ENCODE measurements at places on chromosomes 6 and 20.

DNA sequence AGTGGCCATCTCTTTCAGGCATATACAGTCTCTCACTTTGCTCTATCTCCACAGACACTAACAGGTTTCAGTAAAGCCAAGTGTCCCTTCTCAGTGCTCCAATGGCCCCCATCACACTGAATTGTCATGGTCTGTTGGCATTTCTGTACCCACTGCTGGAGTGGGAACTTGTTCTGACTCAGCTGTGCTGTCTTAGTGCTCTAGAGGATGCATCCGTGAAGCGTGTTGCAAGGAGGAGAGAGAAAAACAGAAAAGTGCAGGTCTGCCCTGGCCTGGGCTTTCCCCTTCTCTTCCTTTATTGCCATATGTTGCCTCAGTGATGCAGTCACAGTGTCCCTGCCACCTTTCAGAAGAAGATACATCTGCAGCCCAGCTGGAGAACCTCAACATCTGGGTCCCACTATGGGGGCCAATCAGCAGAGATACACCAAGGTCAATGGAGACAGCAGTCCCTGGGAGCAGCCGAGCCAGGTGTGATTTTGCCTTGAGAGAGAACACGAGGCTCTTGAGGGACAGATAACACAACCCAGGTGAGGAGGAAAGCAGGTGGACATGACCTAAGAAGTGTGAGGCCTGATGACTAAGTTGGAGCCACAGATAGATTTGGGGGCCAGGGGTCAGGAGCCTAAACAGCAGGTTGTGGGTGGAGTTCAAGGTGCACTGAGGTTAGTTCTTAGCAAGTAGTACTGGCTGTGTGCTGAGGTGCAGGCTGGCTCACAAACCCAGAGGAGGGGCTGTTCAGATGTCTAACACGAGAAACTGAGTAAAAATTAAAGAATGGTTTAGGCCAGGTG is 5.6 kb upstream of the PLCG1 start:
- no peak for DNase-seq

GRCh38 chr6:6284221-6284966 is 36.1 kb downstream of the F13A1 start:
- DNase-seq = no peak

- no peak for DNase-seq
Observed at GRCh38 chr6:74551896-74552295, 654.0 kb downstream of the COL12A1 start.

- no peak for DNase-seq
Observed at GRCh38 chr6:142088858-142089216, 43.9 kb upstream of the GJE1 start.

- DNase-seq = no peak
Observed at GRCh38 chr20:13337090-13337784, 116.2 kb downstream of the ISM1 start.

- no peak for DNase-seq
Observed at GRCh38 chr6:106114492-106114891, 28.4 kb downstream of the PRDM1 start.

DNA sequence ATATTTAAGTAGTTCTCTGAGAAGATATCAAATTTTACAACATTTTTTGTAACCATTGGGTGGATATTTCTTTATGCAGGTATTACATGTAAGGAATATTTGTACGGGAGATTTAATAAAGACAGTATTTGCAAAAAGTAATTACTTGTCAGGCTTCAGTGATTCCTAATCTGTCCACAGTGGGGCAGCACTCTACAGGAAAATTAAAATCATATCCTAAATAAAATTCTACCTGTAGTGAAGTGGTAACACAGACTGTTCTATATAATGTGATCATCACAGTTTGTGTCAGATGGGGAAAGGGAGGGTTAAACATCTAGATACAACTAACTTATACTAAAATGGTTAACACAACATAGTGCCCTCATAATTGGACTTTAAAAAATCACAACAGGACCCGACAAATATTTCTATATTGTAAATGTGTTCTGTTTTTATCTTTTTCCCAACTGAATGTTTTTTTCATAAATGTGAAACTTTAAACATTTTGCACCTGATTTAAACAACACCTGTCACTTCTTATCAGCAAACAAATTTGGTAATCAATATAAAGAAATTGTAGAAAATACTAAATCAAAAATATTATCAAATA is 145.6 kb upstream of the MANEA start:
- DNase-seq = peak; percentile 39

DNA sequence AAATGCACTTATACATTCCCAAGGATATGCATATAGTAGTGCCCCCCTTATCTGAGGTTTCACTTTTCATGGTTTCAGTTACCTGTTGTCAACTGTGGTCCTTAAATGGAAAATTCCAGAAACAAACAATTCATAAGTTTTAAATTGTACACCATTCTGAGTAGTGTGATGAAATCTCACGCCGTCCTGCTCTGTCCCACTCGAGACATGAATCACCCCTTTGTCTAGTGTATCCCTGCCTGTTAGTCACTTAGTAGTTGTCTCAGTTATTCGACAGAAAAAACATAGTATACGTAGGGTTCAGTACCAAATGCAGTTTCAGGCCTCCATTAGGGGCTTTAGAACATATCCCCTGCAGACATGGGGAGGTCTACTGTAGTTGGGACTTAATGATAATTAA is 57.0 kb downstream of the MAP1LC3A start:
- no peak for DNase-seq

DNA sequence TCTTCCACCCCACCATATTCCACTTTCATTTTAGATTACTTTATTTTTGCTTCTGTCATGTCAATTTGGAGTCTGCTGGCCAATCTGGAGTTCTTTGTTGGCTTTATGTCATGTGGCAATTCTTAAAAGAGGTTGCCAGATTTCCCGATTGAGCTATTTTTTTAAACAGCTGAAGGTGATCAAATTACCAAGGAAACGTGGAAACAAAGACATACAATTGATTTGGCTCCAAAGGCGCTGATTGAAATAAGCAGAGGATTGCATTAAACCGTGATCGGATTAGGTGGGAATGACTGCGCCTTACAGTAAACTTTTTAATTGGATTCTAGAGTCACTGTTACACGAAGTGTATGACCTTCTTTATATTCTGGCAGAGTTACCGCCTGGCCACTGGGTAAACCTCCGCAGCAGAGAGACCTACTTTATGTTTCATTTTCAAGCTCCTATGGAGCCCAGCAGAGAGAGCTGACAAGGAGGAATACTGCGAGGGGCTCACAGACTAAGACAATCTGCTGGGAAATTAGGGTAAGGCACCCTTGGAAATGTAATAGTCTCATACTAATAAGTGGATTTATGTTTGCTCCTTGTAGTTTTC is 37.9 kb downstream of the SIM1 start:
- DNase-seq = no peak

DNA sequence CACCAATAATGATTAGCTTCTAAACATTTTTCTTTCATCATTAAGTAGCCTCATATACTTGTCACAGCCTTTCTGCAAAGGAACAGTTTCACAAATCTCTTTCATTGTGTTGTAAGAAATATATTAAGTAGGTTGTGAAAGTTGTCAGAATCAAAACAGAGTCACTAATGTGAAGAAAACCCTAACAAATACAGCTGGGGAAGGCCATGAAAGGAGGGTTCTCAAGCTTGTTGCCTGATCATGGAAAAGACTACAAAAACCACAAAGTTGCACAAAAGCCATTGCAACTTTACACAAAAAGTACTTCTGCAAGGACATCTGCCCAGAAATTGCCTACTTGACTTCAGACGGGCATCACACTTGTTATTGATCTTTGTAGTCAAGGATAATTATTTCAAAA is 216.1 kb downstream of the ALDH8A1 start:
- no peak for DNase-seq

GRCh38 chr6:24157886-24158285 is 31.9 kb downstream of the NRSN1 start:
- no peak for DNase-seq

- no peak for DNase-seq
Observed at GRCh38 chr6:131669891-131670290, 31.3 kb downstream of the OR2A4 start.

DNA sequence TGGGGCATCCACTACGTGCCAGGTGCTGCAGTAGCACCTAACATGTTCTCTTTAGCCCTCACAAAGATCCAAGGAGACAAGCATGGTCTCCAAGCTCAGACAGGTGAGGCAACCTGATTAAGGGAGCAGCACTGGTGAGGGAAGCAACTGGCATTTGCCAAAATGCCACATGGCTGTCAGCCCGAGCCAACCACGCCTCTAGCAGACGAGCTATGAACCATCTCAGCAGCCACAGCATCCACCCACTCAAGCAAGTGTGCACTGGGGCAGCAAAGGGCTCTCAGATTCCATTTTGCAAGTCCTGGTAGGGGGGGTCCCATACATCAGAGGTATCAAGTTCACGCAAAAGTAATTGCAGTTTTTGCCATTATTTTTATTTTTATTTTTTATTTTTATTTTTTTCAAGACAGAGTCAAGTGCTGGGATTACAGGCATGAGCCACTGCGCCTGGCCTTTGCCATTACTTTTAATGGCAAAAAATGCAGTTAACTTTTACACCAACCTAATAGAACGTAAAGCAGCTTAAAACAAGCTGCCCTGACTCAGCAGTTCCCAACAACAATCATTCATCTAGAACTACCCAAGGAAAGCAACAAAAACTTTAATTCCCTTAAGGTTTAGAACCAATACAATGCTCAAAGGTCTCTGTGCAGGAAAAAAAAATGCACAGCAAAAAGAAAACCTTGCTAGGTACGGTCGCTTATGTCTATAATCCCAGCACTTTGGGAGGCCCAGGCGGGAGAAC is 36.3 kb upstream of the SPDEF start:
- no peak for DNase-seq

DNA sequence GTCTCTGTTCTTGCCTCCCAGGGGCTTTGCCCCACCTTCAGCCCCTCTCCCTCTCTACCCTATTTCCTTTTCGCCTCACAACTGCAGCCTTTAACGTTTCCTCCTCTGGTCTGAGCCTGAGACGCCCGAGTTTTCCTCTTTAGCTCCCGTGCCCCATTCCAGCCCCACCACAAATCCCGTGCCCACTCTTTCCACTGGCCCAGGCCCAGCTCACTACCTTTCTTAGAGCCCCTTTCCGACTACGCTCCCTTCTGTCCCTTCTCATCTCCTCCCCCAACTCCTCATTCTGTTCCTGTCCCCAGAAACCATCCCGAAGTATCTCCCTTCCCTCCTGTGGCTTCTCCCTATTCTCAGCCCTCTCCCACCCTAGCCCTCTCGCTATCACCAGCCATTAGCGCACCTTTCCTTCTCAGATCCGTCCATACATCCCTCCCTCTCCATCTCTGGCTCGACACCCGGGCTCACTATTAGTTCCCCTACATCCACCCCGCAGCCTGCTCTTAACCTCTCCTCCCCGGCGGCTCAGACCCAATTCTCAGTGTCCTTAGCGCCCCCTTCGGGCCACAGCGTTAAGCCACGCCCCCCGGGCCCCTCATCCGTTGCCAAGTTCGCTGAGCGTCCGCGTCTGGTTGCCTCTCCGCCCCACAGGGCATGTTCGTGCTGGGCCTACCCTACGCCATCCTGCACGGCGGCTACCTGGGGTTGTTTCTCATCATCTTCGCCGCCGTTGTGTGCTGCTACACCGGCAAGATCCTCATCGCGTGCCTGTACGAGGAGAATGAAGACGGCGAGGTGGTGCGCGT is 2.7 kb downstream of the SLC32A1 start:
- no peak for DNase-seq

DNA sequence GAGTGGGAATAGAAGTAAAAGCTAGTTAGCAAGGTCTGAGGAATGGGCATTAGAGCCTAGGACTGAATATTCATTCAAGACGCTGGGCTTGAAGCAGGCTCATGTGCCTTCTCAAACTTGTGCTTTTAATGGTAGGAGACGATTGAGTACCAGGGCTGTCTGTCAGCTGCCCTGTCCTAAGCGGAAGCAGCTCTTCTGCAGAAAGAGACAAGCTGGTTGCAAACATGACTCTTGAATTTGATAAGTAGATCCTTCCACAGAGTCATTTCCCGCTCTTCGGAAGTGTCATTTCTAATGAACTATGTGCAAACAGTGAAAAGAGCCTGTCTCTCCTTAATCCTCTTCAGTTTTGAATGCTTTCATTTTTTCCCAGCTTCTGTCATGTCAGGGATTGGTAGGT is 176.4 kb downstream of the TFAP2B start:
- DNase-seq = no peak

DNA sequence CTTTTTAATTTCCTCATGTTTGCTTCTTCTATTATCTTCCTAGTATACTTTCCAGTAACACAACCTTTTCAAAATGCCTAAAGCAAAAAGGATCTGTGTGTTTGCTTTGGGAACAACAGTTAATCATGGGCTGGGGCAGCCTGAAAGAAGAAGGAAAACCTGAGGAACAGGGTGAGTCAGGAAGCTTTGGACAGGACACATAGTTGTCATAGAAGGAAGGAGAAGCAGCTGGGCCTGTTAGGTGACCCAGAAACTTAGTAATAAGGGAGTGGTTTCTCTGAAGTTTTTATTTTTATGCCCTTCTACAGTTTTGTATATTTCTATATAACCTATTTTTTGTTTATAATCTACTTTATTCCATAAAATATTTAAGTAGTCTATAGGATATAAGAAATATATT is 61.4 kb downstream of the CD24 start:
- no peak for DNase-seq

- no peak for DNase-seq
Observed at GRCh38 chr20:32240205-32240604, 32.5 kb downstream of the POFUT1 start.
